ENCODE measurements at places on chromosomes 13 and 19. TPM values are rescaled to one million over a fixed set of nuclear protein-coding genes. Genes with fewer than 3 reads are reported as not detected.

Gene RYR1
- 4.8 TPM for total RNA-seq

Gene EDDM13
- total RNA-seq, result not detected

Gene DLEU7
- not detected for total RNA-seq

Gene PEAK3
- total RNA-seq, result not detected
